ENCODE measurements at places on chromosomes 7 and 10.

DNA sequence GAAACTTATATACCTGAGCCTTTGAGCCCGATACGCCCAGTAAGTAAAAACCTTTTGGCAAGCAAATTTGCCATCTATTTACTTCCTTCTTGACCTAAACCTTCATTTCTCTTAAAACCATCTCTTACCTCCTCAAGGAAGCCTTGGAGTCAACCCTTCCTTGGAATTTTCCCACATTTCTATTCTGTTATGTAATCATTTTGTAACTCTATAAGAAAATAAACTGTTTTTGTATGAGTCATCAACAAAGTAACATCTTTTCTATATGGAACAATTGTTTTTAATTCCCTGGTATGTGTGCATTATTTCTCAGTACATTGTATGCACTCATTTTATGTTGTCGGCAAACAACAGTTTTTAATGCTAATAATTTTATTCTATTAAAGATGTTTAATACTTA lies 162.0 kb downstream of the TEX36 start:
- H3K27me3 ChIP-seq: peaks cover 3% of the 10 kb centered on the region
- DNase-seq: no peak
- H3K27ac ChIP-seq: no peak overlapping the region
- H3K4me3 ChIP-seq: no peak overlapping the region
- H3K36me3 ChIP-seq: no peaks in the 10 kb centered on the region
- H3K4me1 ChIP-seq: no peaks in the 10 kb centered on the region

DNA sequence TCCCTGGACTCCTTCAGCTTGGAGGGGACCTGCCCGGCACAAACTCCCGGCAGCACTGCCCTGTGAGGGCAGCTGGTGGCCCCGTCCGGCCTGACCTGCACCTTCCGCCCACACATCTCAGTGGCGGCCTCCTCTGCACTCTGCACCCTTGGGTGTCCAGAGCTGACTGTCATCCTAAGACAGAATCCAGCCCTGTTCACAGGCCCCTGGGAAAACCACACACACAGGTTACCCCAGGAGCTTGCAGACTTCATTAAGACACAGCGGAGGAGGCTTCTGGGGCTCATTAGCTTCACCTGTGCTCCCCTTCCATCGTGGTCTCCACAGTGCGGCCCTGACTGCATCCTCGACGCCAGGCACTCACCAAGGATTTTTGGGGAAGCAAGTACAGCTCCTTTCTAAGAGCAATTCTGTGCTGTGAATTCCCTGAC lies 51.5 kb upstream of the SHH start:
- peaks cover 14% of the 10 kb centered on the region for H3K27me3 ChIP-seq
- DNase-seq: no peak

DNA sequence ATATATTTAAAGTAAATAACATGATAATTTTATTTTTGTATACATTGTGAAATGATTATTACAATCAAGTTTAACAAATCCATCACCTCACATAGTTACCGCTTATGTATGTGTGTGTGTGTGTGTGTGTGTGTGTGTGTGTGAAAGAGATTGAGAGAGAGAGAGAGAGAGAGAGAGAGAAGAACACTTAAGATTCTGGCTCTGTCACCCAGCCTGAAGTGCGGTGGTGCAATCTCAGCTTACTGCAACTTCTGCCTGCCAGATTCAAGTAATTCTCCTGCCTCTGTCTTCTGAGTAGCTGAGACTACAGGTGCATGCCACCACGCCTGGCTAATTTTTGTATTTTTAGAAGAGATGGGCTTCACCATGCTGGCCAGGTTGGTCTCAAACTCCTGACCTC lies 17.8 kb downstream of the LYZL1 start:
- DNase-seq: no peak
- no peaks in the 10 kb centered on the region for H3K36me3 ChIP-seq
- H3K4me3 ChIP-seq: no peak overlapping the region
- no peak overlapping the region for H3K27ac ChIP-seq

DNA sequence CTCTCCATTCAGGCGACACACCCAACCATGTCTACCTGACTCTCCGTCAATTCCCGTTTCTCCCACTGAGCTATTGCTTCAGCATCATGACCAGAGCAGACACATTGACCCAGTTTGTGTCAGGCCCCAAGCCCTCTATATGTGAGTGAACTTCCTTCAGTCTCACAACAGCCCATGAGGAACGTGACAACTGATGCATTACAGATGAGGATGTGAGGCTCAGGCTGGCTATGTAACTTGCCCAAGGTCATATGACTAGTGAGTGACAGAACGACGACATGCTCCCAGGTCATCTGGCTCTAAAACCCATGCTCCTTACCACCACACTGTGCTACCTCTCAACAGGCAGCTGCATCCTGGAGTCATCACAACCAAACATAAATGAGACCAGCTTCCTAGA lies 3.7 kb downstream of the TMEM140 start:
- H3K4me1 ChIP-seq: peaks cover 45% of the 10 kb centered on the region
- H3K27ac ChIP-seq: no peak overlapping the region
- peaks cover 55% of the 10 kb centered on the region for H3K36me3 ChIP-seq
- DNase-seq: no peak
- no peak overlapping the region for H3K4me3 ChIP-seq

DNA sequence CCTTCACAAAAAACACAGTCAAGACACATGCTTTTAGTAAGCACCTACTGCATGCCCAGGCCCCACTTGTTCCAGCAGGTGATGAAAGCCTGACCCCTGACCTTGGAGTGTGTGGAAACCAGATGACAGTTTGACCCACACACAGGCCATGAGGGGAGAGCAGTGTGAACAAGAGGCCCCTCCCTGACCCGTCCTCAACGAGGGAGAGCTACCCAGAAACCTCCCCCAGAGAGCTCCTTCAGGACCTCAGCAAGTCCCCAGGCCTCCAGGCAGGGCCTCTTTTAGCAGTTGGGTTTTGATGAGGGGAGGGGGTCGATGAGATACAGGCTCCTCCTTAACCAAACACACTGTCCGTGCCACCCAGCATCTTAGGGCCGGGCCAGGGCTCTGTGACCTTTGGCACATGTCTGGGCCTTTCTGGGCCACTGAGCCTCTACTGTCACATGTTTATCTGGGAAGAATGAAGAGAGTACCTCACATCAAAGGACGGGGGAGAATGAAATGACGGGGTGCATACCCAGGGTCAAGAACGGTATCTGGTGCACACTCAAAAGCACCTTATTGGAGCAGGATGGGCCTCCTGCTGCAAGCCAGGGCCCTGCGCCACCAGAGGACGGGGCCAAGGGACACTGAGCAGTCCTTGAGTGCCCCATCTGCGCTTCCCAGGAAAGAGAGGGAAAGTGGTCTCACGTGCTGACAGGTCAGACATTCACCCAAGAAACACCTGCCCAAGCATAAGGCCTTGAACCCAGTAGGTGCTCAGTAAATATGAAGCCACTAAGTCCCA lies 202.6 kb upstream of the ZMIZ1 start:
- DNase-seq: no peak
- no peak overlapping the region for H3K4me3 ChIP-seq
- H3K4me1 ChIP-seq: no peaks in the 10 kb centered on the region
- no peak overlapping the region for H3K27ac ChIP-seq
- H3K27me3 ChIP-seq: peaks cover 2% of the 10 kb centered on the region
- H3K36me3 ChIP-seq: no peaks in the 10 kb centered on the region

GRCh38 chr7:73426016-73426415 lies 7.6 kb upstream of the FZD9 start:
- H3K4me3 ChIP-seq: no peak overlapping the region
- no peak for DNase-seq
- peaks cover 2% of the 10 kb centered on the region for H3K27me3 ChIP-seq
- no peak overlapping the region for H3K27ac ChIP-seq
- no peaks in the 10 kb centered on the region for H3K4me1 ChIP-seq

DNA sequence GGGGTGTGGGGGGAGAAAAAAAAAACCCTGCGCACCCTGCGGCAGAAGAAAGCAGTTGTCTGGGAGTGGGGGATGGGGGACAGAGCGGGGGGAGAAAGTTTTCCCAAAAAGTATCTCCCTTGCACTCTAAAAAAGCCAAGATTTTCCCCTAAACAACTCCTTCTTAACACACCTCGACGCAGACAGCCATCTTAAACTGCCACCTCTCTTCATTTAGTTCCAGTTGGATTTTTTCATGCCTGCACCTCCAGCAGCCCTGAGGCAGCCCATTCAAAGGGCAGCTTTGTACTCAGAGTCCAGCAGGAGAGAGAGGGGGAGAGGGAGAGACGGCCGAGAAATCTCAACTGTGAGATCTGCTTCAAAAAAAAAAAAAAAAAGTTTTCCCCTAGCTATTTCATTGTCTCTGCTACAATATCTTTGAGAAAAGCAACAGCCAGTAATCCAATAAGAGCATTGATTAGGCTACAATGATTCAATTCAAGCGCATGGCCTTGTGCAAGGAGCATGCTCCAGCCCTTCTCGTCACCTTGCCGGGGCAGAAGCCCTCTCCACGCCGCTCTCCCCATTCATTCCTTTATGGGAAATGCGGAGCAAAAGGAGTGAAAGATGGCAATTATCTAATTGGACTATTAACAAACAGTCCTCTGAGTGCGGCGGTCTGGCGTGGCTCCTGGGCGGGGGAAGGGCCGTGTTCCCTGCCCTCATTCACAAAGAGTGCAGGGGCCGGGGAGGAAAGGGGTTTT lies 939 bp upstream of the VAX1 start:
- H3K27me3 ChIP-seq: peaks cover 72% of the 10 kb centered on the region
- H3K27ac ChIP-seq: peak overlapping the region; percentile 30
- H3K36me3 ChIP-seq: no peaks in the 10 kb centered on the region
- DNase-seq: no peak
- no peak overlapping the region for H3K4me3 ChIP-seq

DNA sequence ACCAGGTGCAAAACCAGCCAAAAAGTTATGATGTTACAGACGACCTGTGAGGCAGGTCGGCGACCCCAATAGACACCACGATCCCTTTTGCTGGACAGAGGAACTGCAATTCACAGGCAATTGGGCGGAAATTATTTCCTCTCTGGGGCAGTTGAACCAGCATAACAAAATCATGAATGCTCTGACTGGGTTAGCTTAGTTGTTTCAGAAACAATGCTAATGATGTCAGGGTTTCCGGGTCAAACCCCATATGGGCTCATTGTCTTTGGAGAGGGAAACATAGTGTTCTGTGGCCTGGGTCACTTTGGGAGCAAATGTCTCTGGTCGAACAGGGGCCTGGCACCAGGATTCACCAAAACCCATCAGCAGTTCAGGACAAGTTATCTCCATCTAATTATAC lies 669.1 kb upstream of the NRP1 start:
- H3K4me3 ChIP-seq: no peak overlapping the region
- no peak for DNase-seq
- H3K27ac ChIP-seq: no peak overlapping the region
- no peaks in the 10 kb centered on the region for H3K36me3 ChIP-seq
- H3K4me1 ChIP-seq: no peaks in the 10 kb centered on the region
- no peaks in the 10 kb centered on the region for H3K27me3 ChIP-seq

DNA sequence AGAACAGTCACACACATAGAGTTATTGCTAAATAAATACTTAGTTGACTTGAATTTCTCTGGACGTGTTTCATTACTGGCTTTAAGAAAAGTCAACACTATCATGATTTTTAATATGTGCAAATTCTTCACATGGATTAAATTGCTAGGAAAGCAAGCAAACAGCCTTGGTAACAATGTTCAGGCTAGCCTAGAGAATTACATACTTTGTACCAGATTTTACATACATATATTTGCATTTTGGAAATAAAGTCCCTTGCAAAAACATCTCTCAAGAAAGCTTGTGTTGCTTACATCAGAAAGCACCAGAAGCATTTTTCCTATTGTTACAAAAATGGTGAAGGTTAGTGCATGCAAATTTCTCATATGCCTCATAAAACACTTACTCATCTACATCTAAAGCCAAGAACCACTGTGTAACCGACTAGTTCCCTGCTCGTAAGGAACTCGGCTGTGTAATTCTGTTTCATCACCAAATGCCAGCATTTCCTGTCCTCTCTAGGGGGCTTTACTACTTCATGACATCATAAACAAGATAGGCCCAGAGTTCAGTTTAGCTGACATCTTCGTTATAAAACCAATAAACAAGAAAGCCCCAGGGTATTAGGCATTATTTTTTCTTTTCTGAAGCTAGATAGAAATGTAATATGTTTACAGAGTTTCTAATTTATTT lies 87.8 kb downstream of the CFAP58 start:
- DNase-seq: no peak
- H3K4me3 ChIP-seq: no peak overlapping the region
- no peak overlapping the region for H3K27ac ChIP-seq
- peaks cover 1% of the 10 kb centered on the region for H3K27me3 ChIP-seq
- H3K36me3 ChIP-seq: no peaks in the 10 kb centered on the region

DNA sequence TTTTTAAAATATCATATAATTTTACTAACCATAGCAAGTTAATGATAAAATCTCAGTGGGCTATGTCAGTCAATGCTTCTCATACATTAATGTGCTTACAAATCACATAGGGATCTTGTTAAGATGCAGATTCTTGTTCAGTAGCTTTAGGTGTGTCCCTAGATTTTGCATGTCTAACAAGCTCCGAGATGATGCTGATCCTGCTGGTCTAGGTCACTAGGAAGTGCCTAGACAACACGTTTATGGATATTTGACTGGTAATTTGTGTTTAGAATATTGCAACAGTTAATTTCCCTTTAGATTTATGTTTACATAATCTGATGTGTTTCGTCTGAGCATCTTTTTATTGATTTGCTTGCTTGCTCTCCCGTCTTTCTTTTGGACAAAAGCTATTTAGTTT lies 12.7 kb downstream of the AHR start:
- H3K36me3 ChIP-seq: peaks cover 14% of the 10 kb centered on the region
- H3K4me1 ChIP-seq: peaks cover 7% of the 10 kb centered on the region
- H3K27me3 ChIP-seq: no peaks in the 10 kb centered on the region
- H3K27ac ChIP-seq: no peak overlapping the region

DNA sequence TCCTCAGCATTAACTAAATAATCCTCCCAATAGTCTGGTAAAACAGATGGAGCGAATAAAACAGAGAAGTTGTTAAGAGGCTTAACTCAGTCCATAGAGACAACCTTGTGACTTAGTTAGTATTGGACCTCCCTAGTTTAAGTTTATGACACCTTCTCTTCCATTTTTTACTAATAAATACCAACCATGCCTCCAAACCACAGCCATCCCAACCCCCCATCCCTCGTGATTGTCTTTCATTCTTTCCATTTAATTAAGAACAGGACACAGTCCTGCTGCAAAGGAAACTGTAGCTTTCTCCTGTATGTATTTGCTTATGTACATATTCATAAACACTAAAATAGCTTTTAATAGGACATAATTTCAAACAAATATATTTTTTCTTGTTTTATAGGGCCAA lies 238.2 kb downstream of the SEMA3D start:
- no peak for DNase-seq
- no peak overlapping the region for H3K4me3 ChIP-seq
- peaks cover 2% of the 10 kb centered on the region for H3K27me3 ChIP-seq
- no peaks in the 10 kb centered on the region for H3K4me1 ChIP-seq

GRCh38 chr10:57898231-57898630 lies 369.5 kb downstream of the IPMK start:
- no peak overlapping the region for H3K27ac ChIP-seq
- H3K27me3 ChIP-seq: no peaks in the 10 kb centered on the region
- no peaks in the 10 kb centered on the region for H3K36me3 ChIP-seq
- DNase-seq: no peak
- H3K4me1 ChIP-seq: no peaks in the 10 kb centered on the region

DNA sequence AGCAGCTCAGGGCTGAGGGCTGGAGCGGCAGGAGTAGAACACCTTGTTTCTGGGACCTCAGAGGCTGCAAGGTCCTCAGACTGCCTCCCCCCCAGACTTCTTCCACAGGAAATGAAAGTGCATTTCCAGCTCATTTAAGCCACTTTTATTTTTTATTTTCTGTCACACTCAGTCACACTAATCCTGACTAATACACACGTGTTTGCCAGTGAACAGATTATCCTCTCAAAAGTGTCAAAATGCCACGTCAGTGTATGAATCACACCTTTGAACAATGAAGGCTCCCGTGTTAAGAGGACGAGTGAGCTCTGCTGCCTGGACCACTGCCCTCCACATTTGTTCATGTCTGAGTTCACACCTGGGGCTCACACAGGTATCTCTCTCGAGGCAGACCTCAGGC lies 488.5 kb downstream of the DNAJB6 start:
- H3K27ac ChIP-seq: peak overlapping the region; percentile 6
- no peaks in the 10 kb centered on the region for H3K27me3 ChIP-seq
- DNase-seq: peak; percentile 53
- no peak overlapping the region for H3K4me3 ChIP-seq
